ENCODE measurements at places on chromosomes 2 and 18.

- no peak for DNase-seq
Measured at GRCh38 chr2:58110765-58111164, 64.2 kb downstream of the VRK2 start.

- DNase-seq = no peak
Measured at GRCh38 chr18:59959073-59959472, 59.3 kb downstream of the PMAIP1 start.

GRCh38 chr2:11976073-11976472 lies 229.6 kb downstream of the LPIN1 start:
- no peak for DNase-seq

DNA sequence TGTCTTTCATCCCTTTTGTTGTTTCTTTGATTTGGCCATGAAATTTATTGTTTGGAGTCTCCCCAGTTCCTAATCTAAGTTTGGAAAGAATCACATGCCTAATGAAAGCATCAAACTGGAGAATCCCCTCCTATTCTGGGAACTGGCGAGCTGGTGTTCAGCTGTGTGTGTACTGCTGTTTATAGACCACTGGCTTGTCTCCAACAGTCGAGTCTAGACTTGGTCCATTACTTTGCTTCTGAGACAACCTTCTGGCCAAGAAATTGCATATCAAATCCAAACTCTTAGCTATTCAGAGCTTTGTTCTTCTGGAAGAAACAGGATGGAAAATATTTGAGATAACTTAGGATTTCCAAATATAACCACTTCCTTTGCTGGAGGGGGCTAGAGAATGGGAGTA lies 111.5 kb upstream of the THSD7B start:
- no peak for DNase-seq

GRCh38 chr2:223674998-223675609 lies 72.9 kb upstream of the SCG2 start:
- peak; percentile 29 for DNase-seq

GRCh38 chr2:68282811-68283418 lies 30.6 kb upstream of the PPP3R1 start:
- peak; percentile 47 for DNase-seq

- DNase-seq = no peak
Measured at GRCh38 chr2:40507432-40507831, 55.5 kb upstream of the SLC8A1 start.

DNA sequence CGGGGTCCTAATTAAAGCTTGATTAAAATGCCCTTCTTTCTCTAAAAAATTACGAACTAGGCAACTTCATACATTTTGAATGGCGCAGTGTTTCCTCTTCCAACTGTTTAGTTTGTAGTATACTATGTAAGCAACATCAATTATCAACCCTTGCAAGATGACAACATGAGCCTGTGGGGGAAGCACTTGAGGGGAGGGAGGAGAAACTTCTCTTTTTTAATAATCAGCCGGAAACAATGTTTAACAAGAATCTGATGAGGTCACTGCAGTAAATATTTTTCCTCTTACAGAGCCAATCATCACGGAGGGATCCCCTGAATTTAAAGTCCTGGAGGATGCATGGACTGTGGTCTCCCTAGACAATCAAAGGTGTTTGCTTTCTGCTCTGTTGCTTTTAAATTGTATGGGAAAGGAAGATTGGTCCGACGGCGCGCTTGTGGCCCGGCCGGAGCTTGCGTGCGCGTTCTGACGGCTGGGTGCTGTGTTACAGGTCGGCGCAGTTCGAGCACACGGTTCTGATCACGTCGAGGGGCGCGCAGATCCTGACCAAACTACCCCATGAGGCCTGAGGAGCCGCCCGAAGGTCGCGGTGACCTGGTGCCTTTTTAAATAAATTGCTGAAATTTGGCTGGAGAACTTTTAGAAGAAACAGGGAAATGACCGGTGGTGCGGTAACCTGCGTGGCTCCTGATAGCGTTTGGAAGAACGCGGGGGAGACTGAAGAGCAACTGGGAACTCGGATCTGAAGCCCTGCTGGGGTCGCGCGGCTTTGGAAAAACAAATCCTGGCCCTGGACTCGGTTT lies 5.3 kb upstream of the DLX1 start:
- no peak for DNase-seq

DNA sequence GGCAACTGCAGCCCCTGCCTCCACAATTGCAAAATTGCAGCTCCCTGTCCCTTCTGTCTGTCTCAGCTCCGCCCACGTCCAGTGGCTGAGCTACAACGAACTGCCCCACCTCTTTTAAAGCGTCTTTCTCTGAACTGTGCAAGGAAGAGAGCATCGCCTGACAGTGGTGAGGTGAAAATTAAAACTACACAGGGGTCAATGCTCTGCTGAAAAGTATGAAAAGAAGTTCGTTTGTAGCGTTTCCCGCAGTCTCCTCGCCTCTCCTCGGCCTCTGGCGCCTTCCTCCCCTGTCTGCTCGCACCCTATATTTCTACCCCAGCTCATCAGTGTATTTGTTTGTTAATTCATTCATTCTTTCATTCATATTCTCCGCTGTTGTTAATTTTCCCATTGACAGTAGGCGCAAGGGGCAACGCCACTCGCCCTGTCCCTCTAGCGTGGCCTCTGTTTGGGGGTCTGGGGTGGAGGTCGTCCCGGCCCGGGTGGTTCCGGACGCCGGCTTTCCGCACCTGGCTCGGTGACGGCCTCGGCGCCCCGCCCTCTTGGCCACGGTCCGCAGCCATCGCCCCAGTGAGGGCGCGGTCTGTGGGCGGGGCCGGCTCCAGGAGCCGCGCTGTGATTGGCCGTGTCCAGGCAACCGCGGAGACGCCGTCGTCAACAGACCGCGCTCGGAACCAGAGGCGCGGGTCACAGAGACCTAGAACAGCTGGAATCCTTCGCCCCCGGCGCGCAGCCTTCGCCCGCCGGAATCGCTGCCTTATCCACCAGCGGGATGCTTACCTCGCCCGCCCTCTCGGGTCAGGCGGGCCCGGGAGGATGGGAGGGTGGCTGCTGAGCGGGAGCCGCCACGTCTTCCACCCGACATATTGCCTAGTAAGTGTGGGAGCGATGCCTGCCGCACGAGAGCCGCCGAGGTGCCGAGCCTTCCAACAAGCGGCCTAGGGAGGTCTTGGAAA lies at the start of gene VWA3B:
VWA3B (plus strand) TSS at position 677 of the 956 bp plus-strand sequence. CDS start 5,926 bp downstream, outside the sequence.
- peak; percentile 13 for DNase-seq

DNA sequence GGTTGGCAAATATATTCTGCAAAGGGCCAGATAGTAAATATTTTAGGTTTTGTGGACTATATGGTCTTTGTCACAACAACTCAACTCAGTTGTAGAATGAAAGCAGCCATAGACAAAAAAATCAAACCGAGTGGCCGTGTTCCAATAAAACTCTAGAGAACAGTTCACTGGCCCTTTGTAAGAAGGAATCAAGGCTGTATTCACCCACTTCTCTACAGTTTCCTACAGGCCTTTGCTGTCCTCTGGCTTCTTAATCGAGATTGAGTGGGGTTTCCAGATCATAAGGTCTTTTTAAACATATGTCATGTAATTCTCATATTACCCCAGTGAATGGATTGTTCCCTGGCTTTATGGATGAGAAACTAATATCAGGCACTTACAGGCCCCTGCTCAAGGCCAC lies 448.9 kb upstream of the ETAA1 start:
- no peak for DNase-seq

DNA sequence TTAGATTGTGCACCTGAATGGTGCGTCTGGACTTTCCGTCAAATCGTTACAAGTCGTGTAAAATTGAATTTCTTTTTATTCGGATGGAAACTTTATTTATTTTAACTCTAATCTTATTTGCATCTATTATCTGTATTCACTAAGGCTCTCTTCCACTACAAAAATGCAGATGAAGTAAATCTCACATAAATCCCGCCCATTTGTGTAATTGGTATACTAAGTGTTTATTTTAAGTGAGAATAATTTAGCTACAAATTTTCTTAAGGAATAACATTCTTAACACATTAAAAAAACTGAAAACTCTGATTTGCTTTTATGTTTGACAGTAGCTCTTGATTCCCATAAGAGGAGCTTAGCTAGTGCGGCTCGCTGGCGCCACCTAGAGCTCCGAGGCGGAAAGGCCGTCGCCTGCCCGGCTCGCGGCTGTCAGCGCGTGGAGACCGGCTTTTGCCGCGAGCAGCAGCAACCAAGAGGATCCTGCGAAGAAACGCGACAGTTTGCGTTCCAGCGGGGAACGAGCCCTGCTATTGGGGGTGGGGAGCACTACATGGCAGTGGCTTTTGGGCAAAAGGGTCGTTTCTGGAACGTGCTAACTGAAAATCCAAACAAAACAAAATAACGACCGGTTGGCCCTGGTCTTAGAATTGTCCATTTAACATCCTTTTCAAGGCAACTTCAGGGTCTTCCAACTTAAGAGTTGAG lies 6.7 kb downstream of the SP9 start:
- peak; percentile 80 for DNase-seq

GRCh38 chr18:27794181-27794926 lies 382.6 kb downstream of the CDH2 start:
- no peak for DNase-seq

- peak; percentile 29 for DNase-seq
Measured at GRCh38 chr2:168002021-168002553, 245.3 kb downstream of the STK39 start.

DNA sequence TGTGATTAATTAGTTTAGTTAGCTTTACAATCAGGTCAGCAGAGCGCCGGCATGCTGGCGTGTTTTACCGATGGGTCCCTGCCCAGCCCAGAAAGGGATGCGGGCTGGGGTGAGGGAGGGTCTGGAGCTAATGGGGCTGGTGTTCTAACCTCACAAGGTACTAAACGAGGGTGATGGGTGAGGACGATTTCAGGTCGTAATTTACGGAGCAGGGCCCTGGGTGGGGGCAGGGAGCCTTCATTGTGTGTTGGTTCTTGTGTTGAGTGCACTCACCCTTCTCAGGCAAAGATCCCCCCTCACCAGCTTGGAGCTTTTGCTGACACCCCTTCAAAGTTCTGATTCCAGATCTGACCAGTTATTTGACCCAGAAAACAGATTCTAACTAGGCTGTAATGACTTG lies 39.5 kb downstream of the PTGR3 start:
- no peak for DNase-seq

DNA sequence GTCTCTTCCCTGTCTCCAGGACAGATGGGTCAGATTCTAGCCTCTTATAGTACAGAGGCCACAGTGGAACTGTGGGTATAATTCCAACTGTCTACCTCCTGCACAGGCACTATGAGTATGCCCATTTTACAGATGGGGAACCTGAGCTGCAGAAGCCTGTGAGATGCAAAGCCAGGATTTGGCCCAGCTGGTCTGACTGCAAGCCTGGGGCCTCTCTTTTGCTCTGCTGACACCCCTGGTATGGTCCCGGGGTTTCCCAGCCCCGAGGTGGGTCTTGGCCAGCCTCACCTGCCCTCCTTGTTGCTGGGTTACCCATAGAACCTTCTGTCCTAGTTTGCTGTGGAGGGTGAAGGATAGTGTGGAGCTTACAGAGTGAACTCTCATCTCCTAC lies 9.8 kb downstream of the HS6ST1 start:
- DNase-seq = no peak

DNA sequence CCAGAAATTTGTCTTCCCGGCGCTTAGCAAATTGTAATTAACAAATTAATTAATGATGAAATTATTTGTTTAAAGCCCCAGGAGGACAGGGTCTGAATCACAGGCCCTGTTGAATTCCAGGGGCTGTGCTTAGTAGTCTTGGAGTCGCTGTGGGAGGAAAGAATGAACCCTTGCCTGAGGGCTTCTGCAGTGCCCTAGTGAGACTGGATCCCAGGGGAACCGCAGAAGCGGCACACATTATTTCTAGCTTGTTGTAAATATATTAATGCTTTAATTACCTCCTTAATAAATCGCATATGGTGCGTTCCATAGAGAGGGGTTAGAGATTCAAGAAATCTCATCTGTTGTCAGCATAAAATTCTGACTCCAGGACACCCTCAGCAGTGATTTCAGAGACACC lies 235.4 kb downstream of the CELF4 start:
- no peak for DNase-seq

DNA sequence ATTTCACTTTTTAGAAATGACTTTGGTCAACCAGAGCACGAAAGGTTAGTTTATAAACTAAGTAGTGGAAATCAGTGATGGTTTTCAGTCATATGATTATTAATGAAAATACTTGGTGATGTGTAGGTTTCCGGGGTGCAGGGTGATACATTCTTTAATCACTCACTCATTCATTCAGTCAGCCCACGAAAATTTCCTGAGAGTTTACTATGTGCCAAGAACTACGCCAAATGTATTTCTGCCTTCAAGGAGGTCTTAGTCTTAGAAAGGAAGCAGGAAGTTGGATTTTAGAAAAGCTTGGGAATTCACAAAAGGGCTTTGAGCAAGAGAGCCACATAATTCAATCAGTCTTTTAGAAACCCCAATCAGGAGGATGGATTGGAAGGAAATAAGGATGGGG lies 543.6 kb downstream of the PLCL1 start:
- DNase-seq = peak; percentile 4

- DNase-seq = no peak
Measured at GRCh38 chr2:168461178-168461941, 5.3 kb downstream of the CERS6 start.

GRCh38 chr2:104158191-104158590 lies 695.7 kb upstream of the POU3F3 start:
- DNase-seq = no peak

DNA sequence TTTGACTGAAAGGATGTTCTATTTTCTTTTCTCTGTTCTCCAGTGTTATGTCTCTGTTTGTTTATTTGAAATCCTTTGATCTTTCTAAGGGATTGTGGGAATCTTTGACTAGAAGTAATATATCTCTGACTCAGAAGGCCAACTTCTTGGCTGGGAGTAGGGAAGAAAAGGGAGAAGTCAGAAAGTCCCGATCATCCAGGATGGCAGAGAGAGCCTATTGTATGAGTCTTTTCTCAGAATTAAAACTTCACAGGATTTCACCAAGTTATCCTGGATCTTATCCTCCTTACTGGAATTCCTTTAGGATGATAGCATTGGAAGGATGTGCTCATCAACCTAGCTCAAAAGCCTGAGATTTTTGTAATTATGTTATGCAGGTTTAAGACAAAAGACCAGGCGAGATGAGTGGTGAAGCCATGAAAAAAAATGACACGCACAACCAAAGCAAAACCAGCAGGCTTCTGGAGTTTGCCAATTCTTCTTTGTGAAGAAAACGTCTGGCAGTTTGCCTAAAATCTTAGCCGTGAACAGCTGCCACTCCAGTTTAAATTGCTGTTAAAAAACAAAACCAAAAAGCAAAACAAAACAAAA lies 383.6 kb upstream of the SMIM21 start:
- peak; percentile 58 for DNase-seq

DNA sequence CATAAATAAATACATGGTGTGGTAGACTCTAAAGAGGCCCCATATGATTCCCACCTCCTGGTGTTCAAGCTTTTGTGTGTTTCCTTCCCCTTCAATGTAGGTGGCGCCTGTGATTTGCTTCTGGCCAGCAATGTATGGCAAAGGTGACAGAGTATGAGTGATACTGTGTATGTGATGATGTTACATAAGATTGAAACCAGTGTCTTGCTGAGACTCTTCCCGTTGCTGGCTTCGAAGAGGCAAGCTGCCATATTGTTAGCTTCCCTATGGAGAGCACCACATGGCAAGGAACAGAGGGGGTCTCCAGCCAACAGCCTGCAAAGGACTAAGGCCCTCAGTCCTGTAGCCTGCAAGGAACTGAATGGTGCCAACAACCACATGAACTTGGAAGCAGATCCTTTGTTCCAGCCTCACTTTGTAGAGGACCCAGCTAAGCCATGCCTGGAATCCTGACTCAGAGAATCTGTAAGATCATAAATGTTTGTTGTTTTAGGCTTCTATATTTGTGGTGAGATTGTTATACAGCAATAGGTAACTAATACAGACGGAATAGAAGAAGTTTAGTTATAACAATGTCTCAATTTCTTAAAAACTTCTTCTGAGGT lies 1.7 kb upstream of the SMAD4 start:
- peak; percentile 32 for DNase-seq
